ENCODE measurements at places on chromosomes 5 and 9. TPM values are rescaled to one million over a fixed set of nuclear protein-coding genes. Genes with fewer than 3 reads are reported as not detected.

DNA sequence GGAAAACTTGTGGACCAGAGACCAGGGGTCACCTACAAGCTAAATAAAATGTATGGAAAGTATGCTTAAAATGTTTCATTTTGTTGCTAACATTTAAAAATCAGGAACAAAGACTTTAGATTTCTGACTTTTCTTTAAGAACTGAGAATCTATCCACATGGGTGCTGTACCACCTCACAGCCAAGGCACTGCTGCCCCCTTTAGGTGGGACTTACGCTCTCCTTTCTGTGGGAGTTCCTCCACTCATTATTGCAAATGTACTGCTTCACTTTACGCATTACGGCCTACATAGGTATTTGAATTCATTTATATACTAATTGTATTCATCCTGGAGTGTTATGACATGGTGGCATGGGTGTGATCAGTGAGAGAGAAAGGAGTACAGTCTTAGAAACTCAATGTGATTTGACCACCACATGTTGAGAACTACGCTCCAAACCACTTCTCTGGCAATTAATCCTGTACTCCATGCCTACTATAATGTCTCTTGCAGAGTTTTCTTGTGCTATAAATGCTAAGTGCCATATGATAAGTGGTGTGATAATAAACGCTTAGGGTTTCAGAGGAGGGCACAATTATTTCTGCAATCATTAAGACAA, 24.7 kb upstream of the CETN3 start:
- no peak for DNase-seq

DNA sequence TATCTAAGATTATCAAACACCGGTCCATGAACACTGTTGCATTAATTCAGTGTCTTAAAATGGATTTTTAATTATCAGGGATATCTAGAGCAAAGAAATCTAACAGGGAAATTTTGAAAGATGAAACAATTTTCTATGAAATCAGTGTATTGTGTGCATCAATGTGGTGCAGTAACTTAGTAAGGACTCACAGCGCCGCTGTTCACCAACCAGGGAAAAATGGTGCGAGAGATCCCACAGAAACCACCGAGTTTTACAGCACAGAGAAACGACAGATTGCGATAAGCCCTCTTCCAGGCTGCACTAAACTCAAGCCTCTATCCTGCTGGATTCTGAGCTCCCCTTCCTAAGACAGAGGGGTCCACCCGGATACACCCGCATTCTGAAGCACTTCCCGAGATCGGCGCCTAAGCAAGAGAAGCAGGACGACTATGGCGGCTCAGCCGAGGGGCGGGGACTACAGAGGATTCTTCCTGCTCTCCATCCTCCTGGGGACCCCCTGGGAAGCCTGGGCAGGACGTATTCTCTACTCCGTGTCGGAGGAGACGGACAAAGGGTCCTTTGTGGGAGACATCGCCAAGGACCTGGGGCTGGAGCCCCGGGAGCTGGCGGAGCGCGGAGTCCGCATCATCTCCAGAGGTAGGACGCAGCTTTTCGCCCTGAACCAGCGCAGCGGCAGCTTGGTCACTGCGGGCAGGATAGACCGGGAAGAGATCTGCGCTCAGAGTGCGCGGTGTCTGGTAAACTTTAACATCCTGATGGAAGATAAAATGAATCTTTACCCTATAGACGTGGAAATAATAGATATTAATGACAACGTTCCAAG, at the start of gene PCDHGA7:
Gene PCDHGA7 (plus strand): TSS at position 274 of the 826 bp plus-strand sequence. CDS start 158 bp downstream, at position 432.
- DNase-seq = no peak

DNA sequence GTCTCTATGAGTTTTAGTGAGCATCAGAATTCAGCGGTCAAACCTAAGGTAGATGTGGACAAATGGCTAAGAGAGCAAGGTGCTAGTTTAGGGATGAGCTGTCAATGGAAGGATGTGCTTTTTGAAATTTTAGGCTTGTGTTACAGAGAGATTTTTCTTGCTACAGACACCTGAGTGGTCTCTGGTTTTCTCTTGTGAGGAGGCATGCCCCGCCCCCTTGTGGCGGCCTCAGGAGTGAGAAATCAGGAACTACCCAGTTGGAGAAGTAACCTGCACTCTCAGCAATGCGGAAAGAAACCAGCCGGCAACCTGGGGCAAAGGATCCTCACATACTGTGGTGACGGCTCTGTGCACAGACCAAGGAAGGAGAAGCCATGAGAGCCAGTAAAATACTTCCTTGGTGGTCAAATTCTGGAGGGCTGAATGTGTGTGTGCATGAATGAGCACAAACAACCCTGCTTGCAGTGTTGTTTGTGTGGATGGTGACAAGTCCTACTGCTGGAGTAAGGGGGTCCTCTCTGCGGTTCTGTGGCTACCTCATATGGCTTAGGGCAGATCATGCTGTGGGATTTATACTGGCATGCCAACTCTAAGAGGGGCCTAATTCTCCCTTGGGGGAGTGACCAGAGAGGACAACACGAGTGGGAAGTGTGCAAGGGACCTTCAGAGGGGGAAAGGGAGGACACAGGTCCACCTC, 16.7 kb upstream of the HSD17B4 start:
- peak; percentile 67 for DNase-seq

DNA sequence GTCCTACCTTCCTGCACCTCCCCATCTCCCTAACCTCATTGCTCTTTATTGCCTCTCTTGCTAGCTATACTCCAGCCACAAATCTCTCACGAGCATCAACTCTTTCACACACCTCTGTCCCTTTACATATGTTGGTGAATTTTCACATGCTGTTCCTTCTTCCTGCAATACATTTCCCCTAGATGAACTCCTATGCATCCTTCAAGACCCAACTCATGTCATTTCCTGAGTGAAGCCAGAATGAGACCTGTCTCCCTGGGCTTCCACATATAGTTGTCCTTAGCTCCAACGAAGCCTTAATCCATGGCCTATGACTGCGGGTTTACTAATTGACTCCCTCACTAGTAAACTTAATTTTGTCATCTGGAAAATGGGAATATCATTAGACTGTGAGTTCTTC, 297.3 kb upstream of the PANK3 start:
- no peak for DNase-seq

GRCh38 chr9:89980600-89980999, 375.8 kb downstream of the GADD45G start:
- no peak for DNase-seq

DNA sequence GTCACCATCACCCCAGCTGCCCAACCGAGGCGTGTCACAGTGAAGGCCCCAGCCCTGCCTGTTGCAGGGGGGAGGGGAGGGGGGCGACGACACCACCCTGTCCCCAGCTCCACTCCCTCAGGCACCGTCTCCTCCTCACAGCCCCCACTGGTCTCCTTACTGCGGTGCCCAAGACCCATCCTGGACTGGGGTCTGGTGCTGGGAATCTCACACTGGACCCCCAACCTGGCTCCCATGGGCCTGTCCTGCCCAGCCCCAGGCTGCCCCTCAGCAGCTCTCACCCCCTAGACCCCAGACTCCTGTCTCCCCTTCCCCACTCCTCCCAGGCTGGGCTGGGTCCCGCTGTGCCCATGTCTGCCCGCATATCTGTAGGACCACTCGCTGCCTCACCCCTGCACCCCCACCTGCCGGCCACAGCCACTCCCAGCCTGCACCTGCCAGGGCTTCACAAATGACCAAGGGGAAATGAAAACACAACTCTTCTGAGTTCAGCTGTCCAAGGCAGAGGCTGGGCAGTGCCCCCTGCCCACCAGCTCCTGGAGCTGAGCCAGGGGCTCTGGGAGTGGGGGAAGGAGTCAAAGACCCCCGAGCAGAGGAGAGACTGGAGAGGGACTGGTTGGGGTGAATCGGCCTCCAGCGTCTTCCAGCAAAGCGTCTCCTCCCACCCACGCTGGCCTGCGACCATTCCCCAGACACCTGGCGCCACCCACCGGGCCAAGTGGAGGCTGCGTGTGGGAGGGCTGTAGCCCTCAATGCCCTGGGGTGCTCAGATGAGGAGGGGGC, 32.6 kb upstream of the EGFL7 start:
- DNase-seq = no peak

DNA sequence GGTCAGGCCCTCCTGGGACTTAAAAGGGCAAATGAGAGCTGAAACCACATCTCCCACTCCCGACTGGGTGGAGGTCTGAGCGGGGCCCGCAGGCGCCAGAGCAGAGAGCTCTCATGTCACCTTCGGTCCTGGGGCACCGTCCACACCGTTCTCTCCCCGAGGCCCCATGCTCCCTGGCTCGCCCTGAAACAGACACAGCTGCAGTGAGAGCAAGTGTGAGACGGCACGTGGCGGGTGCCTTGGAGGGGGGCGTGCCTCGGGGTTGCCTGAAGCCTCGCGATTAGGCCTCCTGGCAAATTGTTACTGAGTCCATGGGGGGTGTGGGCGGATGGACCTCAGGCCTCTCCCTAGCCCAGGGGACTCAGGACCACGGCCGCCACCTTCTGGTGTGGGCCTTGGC, 24.1 kb upstream of the PHYKPL start:
- no peak for DNase-seq

DNA sequence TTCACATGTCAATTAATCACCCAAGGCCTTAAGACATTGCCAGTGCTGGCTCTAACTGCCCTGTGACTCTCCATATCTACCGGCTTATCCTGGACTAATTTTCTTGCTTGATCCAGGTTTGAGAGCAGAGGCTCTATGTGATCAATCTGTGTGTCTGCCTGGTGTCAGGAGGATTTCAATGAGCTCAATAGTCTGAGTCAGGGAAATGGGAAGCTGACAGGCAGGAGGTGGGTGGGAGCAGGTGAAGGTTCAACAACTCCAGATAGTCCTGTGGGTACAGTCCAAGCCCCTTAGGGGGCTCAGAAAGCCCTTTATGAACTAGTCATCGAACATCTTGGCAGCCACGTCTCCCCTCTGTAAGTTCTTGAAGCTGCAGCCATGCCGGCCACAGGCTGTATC, 72.2 kb downstream of the SHB start:
- DNase-seq = no peak

DNA sequence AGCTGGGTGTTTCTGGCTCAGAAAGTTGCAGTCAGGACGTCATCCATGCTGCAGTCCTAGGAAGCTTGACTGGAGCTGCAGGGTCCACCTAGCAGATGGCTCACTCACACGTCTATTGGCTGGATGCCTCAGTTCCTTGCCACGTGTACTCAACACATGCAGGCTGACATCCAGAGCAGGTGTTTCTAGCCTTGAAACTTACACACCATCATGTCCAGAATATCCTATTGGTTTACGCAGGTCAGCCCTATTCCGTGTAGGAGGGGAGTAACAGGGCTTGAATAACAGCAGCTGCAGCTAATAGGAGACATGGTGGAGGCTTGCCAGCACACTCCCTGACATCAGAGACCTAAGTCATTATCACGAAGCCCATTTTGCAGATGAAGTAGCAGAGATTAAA, 473.5 kb downstream of the ACTL7B start:
- no peak for DNase-seq

DNA sequence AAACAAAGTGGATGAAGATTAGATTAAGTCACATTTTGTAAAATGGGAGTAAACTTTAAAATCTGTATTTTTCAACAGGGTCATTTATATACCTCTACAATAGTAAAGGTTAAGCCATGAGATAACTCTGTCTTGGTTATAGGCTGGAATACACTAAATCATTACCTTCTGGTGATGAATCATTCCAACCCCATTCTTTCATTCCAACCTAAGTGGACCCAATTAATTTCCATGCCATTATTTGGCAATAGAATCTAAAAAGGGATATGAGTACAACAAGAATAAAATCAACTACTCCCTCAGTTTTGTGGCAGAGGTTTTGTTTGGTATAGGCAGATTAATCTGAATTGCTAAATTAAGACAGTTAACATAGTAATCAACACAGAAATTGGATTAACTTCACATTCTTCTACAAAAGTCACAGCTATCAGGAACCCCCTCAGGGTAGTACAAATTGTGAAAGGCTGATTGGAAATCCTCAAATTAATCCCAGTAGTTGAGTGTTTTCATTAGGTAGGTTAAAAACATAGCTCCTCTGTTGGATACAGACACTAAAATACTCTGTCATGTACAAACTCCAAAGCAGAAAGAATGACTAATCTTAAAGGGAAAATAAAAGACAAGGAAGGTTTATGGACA, 54.2 kb downstream of the ELAVL2 start:
- no peak for DNase-seq

GRCh38 chr9:98795295-98795955, 930 bp downstream of the ANKS6 start:
- DNase-seq = no peak

DNA sequence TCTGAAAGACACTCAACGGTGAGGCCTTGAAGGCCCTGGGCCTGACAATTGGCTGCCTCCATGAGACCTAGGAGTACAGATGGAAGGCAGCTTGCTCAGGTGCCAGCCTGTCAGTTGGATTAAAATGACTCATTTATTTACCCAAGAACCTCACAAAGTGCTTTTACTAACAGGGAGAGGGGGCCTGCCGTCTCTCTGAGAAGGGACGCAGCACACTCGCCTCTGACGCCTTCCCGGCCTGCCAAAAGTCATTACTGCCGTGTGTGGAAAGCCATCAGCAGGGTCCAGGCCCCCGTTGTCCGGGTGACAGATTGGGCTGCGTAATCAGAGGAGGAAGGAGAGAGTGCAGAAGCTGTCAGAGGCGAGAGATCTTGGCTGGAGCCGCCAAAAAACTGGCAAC, 32.4 kb downstream of the DDX31 start:
- DNase-seq = no peak

DNA sequence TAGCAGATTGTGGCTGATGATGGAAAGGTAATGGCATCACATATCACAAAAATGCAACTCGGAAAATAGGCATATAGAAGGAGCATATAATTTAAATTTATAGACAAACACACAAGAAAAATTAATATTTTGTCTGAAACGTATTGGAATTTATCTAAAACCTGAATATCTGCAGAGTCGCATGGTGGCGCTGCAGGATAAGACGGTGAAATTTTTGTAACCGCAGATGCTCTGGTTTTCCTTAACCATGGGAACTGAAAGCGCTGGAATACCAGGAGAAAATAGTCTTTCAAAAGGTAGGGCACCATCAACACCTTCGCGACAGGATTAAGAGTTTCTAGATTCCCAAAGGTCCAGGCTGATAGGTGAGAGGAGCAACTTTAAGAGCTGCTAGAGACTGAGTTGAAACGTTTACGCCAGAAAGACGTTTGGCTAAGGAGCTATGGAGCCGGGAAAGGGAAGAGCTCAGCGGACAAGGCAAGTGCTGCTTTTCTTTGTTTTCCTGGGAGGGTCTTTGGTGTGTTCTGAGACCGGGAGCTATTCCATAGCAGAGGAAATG, 11.0 kb upstream of the PCDHB15 start:
- no peak for DNase-seq

- no peak for DNase-seq
Observed at GRCh38 chr9:129595311-129595741, 25.6 kb downstream of the C9orf50 start.

DNA sequence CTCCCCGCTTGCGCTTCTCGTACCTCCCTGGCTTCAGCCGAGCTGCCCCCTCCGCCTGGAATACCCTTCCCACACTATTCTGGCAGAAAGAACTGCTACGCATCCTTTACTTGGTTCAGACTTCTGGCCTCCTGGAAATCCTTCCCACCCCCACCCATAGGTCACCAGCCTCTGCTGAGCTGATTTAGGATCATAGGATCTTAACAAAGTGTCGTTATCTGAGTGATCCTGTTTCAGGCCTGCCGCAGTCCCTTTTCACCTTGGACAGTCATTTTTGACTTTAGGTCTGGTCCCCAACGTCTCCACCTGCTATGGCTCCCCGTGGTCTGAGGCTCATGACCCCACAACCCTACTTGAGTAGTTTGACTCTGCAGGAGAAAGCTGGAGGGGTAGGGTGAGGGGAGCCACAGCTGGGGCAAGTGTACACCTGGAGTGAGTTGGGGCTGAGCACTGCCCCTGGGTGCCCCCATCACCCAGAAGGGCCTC, 27.3 kb downstream of the EGR1 start:
- DNase-seq = no peak

- DNase-seq = no peak
Observed at GRCh38 chr9:127256324-127256723, 8.2 kb upstream of the GARNL3 start.

The PAEP gene
- total RNA-seq = not detected

The CYSRT1 gene
- total RNA-seq = 0.78 TPM

The PCDHGB4 gene
- total RNA-seq = 5.2 TPM

The ZNF618 gene
- total RNA-seq = 26.6 TPM

The HRCT1 gene
- total RNA-seq = 2.0 TPM

All from mucosa of gallbladder (tissue), 1 donor.